ENCODE measurements at places on chromosomes 1 and 21.

DNA sequence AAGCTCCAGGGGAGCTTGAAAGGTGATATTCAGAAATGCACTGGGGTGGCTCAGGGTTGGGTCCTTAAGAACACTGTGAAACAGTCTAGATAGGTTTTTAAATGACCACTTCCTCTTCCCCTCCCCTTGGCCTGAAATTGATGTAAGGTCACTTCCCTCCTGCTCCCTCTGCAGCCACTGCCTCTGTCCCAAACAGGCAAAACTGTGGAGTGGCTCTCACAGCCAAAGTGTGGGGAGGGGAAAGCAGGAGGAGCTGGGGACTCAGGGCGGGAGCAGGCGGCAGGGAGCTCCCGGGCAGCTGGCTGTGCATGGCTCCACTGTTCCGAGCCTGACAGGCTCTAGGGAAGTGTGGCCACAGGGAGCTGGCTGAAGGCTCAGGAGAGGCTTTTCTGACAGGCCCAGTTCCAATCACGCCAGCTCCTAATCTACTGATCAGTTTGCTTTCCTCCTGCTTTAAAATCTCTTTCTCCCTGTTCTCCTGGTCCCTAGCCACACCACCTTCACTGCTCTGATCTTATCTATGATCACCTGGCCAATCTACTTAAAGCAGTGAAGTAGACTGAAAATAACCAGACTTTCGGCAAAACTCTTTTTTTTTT lies 5.1 kb upstream of the CSRP1 start:
- no peak for DNase-seq

DNA sequence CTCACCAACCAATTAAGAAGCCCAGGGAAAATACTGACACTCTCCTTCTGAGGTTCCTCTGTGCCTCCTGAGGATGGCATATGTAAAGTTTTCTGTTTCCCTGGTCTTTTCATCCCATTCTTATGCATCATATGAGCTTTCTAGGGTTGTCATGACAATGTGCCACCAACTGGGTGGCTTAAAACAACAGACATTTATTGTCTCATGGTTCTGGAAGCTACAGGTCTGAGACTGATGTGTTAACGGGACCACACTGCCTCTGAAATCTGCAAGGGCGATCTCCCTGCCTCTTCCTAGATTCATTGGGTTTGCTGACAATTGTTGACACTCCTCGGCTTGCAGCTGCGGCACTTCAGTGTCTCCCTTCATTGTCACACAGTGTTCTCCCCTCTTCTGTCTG lies 308.4 kb downstream of the RGS7 start:
- no peak for DNase-seq

DNA sequence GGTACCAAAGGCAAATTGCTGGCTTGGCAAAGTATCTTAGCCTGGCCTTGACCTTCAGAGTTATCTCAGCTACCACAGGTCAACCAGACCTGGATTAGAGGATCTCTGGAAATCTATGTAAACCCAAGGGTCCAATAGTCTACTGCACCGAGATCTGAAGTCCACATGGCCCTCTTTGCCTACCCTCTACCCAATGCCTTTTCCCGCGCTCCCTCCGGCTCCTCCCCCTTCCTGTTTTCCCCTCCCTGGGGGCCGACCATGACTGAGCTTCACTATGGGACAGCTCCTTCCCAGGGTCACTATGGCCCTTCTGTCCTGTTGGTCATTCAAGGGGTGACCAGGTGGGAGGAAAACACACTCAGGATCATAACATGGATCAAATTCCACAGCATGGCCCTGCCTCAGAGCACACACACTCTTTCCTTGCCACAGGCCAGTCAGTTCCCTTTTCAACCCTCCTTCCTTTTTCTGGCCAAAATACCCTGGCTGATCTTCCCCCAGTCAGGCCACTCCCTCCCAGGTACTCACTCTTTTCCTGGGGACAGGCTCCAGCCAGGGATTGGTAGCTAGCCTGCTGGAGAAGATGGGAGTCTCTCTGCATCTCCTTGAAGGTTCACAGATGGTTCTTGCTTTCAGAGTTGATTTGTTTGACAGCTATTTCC lies 19.1 kb upstream of the TMEM183A start:
- DNase-seq, result no peak

- no peak for DNase-seq
Observed at GRCh38 chr1:24258735-24259424, 60.3 kb upstream of the GRHL3 start.

DNA sequence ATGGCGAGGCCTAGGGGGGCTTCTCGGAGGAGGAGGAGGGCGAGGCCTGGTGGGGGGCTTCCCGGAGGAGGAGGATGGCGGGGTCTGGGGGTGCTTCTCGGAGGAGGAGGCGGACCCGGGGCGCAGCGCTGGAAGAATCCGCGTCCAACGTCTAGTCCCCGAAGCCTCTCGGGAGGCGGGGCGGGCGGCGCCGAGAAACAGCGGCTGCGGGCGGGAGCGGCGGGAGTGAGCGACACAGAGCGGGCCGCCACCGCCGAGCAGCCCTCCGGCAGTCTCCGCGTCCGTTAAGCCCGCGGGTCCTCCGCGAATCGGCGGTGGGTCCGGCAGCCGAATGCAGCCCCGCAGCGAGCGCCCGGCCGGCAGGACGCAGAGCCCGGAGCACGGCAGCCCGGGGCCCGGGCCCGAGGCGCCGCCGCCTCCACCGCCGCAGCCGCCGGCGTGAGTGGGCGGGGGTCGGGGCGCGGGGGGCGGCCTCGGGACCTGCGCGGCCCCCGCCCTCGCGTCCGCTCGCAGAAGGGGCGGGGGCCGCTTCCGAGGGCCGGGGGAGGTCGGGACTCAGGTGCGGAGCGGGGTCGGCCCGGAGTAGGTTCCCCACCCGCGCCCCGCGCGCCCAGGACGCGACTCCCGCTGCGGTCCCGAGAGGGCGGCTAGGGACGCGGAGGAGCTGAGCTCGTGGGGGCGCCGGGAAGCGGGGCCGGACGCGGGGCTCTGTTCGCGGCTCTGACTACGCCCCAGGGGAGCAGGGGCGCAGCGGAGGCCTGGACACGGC lies at the start of gene KLHL17:
Gene KLHL17, plus strand, starts transcription at position 222 of the 769 bp plus-strand sequence. Its CDS starts 110 bp downstream, at position 332.
- peak; percentile 84 for DNase-seq

DNA sequence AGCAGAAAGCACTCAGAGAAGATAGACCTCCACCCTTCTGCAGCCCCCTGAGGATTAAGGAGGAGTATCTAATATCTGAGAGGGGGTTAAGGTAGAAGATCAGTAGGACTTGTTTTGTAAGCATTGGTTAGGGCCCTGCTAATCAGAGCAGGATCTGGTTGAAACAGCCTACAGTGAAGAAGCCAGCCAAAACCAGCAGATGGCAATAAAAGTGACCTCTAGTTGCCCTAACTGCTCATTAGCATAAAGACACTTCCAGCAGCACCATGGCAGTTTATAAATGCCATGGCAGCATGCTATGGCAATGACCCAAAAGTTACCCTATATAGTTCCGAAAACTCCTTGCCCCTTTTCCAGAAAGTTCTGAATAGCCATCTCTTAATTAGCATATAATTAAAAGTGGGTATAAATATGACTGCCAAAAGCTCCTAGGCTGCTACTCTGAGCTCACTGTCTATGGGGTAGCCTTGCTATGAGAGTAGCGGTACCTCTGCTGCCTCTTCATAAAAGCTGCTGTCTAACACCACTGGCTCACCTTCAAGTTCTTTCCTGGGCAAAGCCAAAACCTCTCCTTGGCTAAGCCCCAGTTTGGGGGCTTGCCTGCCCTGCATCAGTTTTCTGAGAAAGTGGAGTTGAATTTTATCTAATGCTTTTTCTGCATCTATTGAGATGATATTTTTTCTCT lies 254.2 kb downstream of the PAPPA2 start:
- no peak for DNase-seq

GRCh38 chr1:77900687-77901293 lies 12.4 kb downstream of the NEXN start:
- DNase-seq, result no peak

DNA sequence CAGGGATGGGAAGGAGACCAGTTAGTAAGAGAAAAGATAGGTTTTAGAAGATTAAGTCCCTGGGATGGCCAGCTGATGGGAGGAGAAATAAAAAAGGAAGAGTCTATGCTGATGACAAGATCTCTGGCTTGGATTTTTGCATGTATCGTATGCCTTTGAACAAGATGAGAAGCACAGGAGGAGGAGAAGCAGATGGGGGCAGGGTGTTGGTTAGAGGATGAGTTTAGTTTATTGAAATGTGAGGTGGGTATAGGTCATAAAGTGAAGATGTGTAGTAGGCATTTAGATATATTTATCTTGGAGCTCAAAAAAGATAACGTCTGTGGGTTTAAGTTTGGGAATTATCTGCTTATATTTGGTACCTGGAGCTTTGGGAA lies 1.4 kb downstream of the TIPRL start:
- DNase-seq, result no peak

DNA sequence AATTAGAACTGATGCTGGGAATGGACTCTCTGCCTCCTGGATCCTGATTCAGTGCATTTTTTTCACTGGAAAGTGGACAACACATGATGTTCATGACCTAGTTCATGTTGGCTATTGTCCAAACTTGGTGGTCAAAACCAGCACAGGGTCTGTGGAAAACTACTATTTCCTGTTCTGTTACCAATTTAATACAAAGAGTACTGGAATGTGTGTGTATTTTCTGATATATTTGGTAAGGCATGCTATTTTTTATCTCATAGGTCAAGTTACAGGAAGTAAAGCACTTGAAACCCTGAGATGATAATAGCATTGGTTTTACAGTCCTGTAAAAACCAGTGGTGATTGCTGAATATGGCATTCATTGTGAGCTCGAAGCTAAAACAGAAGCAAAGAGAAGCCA lies 89.9 kb downstream of the SGIP1 start:
- DNase-seq, result no peak

DNA sequence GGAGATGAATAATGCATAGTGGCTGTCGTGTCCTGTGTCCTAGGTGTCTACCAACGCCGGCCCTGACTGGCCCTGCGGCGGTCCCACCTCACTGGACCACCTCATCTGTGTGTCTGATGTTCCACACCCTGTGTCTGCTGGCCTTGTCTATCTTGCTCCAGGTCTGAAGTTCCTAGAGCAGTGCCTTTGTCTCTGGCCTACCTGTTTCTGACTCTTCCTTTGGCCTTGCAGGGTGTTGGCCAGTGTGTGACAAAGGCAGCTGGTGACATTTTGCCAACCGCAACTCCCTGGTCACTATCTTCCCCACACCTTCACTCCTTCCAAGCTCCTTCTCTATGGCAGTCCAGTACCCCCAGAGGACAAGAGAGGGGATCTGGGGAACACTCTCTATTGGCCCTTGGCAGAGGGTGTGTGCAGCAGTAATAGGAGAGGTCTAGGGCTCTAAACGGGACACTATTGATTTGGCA lies 1.4 kb upstream of the AHDC1 start:
- DNase-seq, result no peak

GRCh38 chr1:113536182-113536780 lies 146.0 kb downstream of the MAGI3 start:
- DNase-seq, result no peak

DNA sequence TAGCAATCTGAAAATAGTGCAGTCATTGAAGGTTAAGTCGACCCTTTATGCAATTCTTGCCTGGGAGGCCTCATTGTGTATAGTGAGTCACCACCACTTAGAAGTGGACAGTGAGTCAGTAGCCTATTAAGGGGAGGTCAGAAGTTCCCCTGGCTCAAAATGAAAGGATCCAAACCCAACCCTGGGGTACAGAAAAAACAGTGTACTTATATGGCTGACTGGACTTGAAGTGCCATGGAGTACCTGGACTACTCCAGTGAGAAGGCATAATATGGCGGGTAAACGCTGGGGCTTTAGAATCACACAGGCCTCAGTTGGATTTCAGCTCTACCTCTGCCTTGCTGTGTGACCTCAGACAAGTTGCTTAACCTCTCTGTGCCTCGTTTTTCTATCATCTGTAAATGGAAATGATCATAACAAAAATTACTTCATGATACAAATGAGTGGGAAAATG lies 2.2 kb upstream of the BCL9 start:
- peak; percentile 16 for DNase-seq

DNA sequence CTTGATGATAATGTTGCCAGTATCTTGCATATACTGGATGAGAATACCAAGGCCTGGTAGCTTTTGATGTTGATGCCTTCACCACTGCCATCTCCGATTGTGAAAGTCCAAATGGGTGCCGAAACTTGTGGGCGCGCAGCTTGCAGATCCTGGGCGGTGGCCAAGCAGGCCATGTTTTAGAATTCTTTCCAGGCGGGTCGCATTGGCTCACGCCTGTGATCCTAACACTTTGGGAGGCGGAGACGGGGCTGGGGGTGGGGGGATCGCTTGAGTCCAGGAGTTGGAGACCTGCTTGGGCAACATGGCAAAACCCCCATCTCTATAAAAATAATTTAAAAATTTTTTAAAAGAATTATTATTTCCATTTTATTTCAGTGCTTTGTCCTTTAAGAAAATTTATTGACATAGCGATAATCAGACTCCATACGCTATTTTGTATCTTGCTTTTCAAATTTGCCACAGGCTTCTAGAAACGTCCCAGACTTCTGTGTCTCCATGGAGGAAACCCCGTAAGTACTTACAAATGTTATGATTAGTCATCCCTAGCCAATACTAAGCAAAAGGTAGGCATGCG lies 592 bp upstream of the ZNF326 start:
- DNase-seq, result no peak

DNA sequence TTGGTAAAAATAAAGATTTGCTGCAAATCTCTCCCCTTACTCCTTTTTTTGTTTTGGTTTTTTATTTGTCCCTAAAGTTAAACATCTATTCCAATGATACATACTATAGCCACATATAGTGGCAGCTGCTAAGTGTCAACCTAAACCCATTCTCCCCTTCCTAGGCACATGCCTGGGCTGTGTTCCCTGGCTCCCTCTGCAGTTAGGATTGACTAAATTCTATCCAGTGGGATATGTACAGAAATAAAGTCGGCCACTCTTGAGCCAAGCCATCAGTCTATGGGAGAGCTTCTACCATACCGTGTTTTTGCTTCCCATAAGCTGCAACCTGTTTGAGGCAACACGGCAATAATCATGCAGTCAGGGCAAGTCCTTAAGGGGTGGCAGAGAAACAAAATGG lies 23.6 kb downstream of the MCOLN3 start:
- DNase-seq, result no peak

GRCh38 chr1:112599477-112599876 lies 19.5 kb downstream of the ST7L start:
- no peak for DNase-seq

DNA sequence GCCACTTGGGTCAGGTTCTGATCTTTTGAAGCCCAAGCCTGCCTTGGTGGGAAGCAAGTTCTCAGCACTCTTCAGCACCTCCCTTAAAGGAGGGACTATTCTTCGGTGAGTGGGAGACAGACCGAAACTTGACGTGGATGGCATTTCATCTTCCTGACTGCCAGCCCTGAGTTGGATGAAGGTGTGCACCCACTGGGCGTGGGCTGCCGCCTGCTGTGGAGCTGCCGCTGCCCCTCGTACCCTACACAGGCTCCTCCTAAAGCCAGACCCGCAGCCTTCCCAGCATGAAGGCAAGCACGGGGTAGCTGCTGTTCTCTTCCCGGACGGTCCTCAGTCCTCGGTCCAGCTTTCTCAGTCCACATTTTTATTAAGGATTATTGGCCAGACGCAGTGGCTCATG lies 84.2 kb downstream of the SLC66A1 start:
- no peak for DNase-seq

GRCh38 chr1:203036537-203036936 lies 10.2 kb downstream of the PPFIA4 start:
- no peak for DNase-seq

GRCh38 chr1:226643611-226644540 lies 95.2 kb downstream of the ITPKB start:
- DNase-seq, result no peak
